ENCODE measurements at places on chromosomes 7 and 10. TPM values are rescaled to one million over a fixed set of nuclear protein-coding genes. Genes with fewer than 3 reads are reported as not detected.

- no peaks in the 10 kb centered on the region for H3K27me3 ChIP-seq
- H3K4me3 ChIP-seq: no peak overlapping the region
- H3K27ac ChIP-seq: no peak overlapping the region
- H3K4me1 ChIP-seq: no peaks in the 10 kb centered on the region
- DNase-seq: no peak
These were observed 10.4 kb downstream of the TMEM184A start for GRCh38 chr7:1545417-1546246.

DNA sequence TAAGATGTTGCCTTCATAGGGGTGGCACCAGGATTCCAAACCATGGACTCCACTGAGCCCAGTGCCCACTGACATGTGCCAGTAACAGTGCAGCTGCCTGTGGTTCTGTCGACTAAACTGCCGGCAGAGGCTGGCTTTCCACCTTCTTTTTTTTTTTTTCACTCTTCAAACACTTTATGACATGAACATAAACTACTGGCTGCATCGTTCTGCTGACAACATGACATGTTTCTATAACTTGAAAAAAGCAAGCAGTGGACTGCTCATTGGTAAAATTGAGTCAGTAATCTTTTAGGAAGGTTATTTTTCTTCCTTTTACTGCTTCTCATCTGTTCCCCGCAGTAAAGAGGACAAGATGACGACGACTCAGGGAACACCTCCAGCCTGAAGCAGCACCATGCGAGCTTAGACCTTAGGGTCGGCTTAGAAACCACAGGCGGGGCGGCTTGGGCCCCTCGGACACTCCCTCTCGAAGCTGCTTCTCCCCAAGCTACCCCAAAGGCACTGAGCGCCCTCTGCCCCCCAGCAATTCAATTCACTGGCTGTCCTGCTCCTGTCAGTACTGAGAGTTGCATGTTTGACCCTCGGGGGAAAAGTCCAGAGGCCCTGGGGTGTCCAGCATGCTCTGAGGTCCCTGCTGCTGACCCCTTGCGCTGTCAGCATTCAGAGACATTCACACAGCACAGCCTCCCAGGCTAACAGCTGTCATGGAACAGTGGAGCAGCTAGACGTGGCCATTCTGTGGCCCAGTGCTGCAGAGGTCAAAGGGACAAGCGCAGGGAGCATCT is 112.5 kb downstream of the EGFR start:
- H3K4me1 ChIP-seq: peaks cover 19% of the 10 kb centered on the region
- peak overlapping the region; percentile 92 for H3K27ac ChIP-seq
- H3K27me3 ChIP-seq: no peaks in the 10 kb centered on the region
- H3K4me3 ChIP-seq: no peak overlapping the region

DNA sequence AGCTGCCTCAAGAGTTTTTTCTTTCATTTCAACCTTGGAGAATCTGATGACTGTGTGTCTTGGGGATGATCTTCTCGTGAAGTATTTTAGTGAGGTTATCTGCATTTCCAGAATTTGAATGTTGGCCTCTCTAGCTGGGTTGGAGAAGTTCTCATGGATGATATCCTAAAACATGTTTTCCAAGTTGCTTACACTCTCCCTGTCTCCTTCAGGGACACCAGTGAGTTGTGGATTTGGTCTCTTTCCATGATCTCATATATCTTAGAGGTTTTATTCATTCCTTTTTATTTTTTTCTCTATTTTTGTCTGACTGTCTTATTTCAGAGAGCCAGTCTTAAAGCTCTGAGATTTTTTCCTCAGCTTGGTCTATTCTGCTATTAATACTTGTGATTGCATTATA is 282.3 kb upstream of the CSTF2T start:
- H3K36me3 ChIP-seq: no peaks in the 10 kb centered on the region
- H3K27me3 ChIP-seq: no peaks in the 10 kb centered on the region
- H3K4me1 ChIP-seq: peaks cover 5% of the 10 kb centered on the region
- no peak for DNase-seq

- no peaks in the 10 kb centered on the region for H3K36me3 ChIP-seq
- no peak overlapping the region for H3K27ac ChIP-seq
- H3K27me3 ChIP-seq: no peaks in the 10 kb centered on the region
- no peak overlapping the region for H3K4me3 ChIP-seq
- no peaks in the 10 kb centered on the region for H3K4me1 ChIP-seq
- DNase-seq: no peak
These were observed 245.0 kb upstream of the NPY start for GRCh38 chr7:24038993-24039392.

The GGCT gene
- 16.7 TPM for total RNA-seq

GRCh38 chr7:1080252-1080920 is 7.5 kb upstream of the GPER1 start:
- no peak for DNase-seq
- no peak overlapping the region for H3K4me3 ChIP-seq
- no peak overlapping the region for H3K27ac ChIP-seq

DNA sequence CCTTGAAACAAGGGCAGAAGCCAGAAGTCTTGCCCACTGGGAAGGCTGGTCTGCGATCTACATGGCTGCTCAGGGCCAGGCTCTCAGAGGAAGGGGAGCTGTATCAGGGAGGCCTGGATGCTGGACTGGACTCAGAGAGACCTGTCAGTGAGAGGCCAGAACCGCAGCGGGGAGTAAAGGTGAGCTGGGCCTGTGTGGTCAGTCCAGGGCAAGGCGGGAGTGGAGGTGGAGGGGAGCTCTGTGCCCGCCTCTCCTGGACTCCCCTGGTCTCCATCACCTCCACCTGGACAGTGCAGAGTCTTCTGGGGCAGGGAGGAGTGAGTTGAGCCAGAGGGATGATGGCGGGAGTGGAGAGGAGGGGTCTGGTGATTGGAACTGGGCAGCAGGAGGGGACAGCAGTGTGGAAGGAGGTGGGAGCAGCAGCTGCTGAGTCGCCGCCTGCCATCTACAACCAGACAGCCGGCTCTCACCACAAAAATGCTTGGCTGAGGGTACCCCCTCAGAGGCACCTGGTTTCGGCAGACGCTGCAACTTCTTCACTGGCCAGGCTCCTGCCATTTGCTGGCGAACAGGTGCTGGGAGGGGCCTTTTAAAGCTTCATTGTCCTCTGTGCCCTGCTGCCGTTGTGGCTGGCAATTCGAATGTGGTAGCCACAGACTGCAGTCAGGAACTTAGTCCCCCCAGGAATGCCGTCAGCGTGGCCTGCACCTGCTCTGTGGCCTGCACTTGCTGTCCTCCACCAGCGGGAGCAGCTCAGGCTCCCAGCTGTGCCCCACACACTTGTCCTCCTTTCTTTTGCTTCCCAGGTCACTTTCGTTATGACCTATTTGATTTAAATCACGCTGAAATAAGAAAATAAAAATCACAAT is 3.5 kb downstream of the RASSF4 start:
- no peak overlapping the region for H3K4me3 ChIP-seq
- DNase-seq: no peak
- no peaks in the 10 kb centered on the region for H3K27me3 ChIP-seq
- peak overlapping the region; percentile 4 for H3K27ac ChIP-seq

DNA sequence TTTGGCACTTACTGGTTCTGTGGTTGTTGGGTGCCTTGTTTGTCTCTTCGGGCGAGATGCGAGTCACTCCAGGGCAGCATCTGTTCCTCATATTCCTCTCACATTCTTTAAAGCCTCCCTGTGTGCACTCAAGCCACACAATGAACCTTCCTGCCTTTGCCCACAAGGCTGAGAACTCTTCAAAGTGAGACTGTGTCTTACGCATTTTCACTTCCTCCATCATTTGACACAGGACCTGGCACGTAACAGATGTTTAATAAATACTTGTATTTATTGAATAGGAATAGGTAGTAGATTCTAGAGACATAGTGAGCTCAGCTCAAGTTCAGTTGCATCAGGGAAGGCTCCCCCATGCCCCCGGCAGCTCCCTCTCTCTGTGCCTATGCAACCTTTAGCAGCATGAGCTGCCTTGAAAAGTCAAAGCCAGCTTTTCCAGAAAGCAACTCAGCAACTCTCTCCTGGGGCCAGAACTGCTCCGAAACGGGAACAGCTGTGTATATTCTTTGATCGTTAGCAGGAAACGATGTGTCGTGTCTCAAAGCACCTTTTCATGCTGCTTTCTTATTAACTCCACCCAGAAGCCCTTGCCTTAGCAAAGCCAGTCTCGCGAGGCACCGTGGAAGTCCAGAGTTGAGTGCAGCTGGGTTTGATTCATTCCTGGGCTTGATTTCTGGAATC is 97.5 kb downstream of the PFKFB3 start:
- peaks cover 9% of the 10 kb centered on the region for H3K4me1 ChIP-seq
- H3K36me3 ChIP-seq: no peaks in the 10 kb centered on the region
- H3K4me3 ChIP-seq: no peak overlapping the region
- DNase-seq: peak; percentile 59
- H3K27me3 ChIP-seq: no peaks in the 10 kb centered on the region
